ENCODE measurements at places on chromosomes 1 and 21.

DNA sequence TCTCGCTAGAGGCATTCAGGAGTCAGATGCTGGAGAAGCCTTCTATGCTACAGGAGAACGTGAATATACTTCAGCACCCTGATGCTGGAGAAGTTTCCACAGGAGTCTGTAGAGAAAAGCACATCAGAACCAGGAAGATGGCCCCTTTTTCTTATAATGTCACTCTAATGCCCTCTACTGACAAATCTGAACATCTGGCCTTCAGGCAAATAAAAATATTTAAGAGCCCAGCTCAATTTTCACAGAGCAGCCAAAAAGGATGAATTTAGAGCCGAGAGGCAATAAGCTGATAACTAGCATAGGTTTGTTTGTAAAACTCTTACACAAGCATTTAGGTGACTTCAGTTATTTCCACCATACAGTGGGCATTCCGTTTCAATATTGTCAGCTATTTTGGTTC, 3.8 kb upstream of the RRP15 start:
- DNase-seq = no peak

DNA sequence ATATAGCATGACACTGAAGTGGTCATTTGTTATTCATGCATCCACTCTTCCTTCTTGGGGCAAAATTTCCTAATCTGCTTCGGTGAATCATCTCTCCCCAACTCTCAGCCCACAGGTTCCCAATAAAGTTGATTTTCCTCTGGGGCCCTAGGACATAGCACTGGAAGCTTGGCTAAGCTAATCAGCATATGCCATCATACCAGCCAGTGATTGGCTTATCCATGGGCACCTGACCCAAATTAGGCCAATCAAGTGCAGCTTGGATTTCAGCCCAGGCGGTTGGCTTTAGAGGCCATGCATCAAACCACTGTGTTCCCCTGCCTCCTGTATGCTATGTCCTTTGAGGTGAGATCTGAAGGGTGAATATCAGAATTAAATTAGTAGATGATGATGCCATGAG, 58.9 kb downstream of the C1orf94 start:
- DNase-seq = no peak

- DNase-seq = no peak
These were observed 5.4 kb upstream of the SUMO3 start for GRCh38 chr21:44823179-44823660.

DNA sequence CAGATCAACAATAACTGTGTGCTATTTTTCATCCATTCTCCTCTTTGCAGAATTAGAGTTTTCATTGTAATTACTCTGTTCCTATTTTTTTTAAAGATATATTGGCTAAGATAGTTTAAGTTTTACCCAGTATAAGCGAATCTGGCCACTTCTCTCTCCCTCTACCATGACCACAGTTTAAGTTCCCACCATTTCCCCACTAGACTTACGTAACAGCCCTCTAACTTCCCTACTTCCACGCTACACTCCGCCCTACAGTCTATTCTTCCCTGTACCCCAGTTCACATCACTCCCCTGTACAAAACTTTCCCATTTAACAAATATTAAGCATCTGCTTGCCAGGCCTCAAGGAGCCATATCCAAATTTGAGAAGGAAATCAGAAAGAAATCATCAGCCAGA, 16.5 kb downstream of the CTSK start:
- no peak for DNase-seq

DNA sequence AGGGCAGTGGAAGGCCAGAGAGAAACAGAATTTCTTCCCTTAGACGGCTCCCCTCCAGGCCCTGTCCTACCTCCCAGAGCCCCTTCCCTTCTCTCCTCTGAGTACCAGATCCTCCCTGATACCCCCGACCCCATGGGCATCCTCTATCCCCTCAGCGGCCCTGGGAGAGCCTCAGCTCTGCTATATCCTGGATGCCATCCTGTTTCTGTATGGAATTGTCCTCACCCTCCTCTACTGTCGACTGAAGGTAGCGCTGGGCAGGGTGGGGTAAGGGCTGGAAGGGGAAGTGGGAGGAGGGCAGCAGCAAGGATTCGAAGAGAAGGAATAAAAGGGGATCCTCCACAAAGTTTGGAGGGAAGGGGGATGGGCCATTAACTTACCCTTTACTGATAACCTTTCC, 2.7 kb downstream of the FCER1G start:
- no peak for DNase-seq

DNA sequence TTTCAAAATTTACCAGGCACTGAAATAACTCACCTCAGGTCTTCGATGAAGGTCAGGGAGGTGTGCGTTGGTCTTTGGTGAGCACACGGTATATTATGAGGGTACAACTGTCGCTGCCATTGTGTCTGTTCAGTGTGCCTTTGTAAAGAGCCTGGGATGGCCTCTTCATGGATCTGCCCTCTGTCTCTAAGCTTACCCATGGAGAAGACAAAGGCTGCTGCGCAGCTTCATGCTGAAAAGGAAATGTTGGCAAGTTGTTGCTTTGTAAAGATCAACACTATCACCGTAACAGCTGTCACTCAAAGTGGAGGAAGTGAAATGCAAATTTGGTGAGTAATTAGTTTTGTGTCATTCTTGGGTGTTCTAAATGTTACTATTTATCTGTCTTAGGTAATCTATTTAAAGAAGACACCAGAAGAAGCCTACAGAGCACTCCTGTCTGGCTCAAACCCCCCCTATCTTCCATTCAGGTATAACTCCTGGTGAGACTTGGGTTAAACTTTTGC, 71.6 kb downstream of the CDC14A start:
- DNase-seq = no peak

GRCh38 chr1:41618066-41618825, 133.8 kb upstream of the EDN2 start:
- DNase-seq = peak; percentile 81

DNA sequence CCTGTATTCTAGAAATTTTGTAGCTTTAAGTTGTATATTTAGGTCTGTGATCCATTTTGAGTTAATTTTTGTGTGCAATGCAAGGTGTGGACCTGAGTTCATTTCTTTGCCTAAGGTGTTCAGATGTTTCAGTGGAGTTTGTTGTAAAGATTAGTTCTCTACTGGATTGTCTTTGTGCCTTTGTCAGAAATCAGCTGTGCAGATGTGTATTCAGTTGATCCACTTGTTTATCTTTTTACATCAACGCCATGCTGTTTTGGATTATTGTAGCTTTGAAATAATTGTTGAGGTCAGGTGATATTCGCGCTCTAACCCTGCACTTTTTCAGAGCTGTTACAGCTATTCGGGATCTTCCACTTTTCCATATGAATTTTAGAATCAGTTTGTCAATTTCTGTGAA, 32.8 kb downstream of the SKI start:
- DNase-seq = no peak

DNA sequence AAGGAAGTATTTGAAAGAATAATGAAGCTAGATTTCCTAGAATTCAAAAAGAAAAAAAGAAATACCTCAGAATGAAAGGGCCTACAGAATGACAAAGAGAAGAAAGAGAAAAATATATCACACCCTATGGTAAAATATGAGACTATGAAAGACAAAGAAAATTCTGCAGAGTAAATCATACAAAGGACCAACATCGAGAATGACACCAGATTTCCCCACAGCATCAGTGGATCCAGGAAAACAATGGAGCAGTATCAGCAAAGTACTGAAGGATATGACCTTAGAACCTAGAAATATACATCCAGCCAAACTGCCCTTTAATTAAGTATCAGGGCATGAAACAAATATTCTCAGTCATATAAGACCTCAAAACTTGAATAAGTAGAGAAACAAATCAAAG, 21.2 kb upstream of the IFNAR2 start:
- no peak for DNase-seq

- DNase-seq = no peak
These were observed 522.9 kb downstream of the LRRIQ3 start for GRCh38 chr1:73674945-73675561.

- DNase-seq = no peak
These were observed 18.5 kb upstream of the C1orf21 start for GRCh38 chr1:184368354-184368753.

DNA sequence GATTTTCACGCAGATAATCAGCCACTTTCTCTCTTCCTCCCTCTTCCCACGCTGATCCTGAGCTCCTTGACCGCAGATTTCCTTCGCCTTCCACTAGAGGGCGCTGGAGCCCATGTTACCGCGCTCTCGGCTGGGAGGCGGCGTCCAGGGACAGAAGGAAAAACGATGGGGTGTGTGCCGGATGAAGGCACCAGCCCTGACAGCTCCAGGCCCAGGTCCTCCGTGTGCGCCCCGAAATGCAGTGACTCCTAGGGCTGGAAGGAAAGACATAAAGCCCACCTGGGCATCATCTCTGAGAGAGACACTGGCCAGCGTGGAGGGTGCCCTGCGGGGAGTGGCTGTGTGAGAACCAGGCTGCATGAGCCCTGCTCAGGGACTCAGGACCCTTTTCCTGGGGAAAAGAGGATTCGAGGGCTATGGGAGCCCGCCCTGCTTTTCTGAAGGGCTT, 44.9 kb upstream of the CYP2J2 start:
- peak; percentile 78 for DNase-seq

DNA sequence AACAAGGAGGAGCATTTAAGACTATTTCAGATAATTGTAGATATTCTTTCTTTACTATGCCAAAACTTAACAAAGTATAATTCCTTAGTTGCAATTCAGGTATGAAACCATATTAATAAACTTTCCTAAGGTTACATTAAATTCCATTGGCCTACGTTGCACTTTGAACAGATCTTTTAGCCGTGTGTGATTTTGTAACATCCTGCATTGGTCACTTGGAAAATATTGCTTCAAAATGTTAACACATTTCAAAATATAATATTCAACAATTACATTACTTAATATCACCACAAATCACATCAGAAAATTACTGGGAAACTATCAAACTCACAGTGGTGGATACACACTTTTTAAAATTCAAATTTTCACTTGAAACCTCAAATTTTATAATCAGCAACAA, 20.2 kb downstream of the ETS2 start:
- DNase-seq = no peak

DNA sequence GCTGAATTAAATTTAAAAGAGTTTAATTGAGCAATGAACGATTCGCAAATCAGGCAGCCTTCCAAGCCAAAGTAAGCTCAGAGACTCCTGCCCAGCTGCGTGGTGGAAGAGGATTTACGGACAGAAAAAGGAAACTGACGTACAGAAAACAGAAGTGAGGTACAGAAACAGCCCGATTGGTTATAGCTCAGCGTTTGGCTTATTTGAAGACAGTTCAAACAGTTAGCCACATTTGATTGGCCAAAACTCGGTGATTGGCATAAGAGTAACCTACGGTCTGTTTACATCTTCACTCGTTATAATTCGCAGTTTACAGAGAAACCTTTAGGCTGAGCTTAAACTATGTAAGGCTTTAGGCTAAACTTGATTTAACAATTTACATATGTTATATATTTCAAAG, 46.9 kb downstream of the CR1L start:
- DNase-seq = no peak

- no peak for DNase-seq
These were observed 17.6 kb upstream of the TNFRSF1B start for GRCh38 chr1:12148958-12149790.

DNA sequence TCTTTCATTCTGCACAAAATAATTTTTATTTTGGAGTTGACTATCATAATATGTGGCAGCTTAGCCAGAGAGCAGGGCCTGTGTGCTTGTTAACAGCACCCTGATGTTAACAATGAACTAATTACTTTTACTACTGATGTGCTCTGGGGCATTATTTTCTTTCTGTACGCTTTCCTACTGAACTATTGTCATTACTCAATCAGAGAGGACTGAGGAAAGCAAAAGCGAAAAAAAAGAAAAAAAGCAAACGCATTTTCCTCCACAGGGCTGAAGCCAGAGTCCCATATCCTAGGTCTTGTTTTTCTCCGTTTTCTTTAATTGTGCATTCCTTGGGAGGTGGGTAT, 221.2 kb downstream of the TTLL7 start:
- DNase-seq = no peak

DNA sequence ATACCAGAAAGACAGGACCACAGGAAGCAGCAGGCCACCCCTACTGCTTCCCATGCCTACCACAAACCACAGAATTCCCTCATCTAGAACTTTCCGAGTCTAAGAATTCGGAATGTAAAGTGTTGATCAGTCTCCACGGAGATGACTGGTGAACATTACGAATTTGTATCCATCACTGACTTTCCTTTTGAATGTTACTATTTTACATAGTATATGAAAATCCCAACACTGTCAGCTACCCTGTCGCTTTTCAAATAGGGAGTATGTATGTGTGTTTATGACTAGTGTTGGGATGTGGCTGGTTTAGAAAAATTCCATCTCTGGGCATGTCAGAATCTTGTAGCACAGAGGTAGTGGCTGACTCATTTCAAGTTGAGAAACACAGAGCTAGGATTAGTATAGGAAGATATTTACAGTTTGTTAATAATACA, 118.2 kb downstream of the COQ8A start:
- DNase-seq = no peak

GRCh38 chr1:191869790-191870312, 288.4 kb upstream of the RGS18 start:
- DNase-seq = no peak

- DNase-seq = peak; percentile 49
These were observed 2.8 kb upstream of the ZC3H12A start for GRCh38 chr1:37471345-37472231.

DNA sequence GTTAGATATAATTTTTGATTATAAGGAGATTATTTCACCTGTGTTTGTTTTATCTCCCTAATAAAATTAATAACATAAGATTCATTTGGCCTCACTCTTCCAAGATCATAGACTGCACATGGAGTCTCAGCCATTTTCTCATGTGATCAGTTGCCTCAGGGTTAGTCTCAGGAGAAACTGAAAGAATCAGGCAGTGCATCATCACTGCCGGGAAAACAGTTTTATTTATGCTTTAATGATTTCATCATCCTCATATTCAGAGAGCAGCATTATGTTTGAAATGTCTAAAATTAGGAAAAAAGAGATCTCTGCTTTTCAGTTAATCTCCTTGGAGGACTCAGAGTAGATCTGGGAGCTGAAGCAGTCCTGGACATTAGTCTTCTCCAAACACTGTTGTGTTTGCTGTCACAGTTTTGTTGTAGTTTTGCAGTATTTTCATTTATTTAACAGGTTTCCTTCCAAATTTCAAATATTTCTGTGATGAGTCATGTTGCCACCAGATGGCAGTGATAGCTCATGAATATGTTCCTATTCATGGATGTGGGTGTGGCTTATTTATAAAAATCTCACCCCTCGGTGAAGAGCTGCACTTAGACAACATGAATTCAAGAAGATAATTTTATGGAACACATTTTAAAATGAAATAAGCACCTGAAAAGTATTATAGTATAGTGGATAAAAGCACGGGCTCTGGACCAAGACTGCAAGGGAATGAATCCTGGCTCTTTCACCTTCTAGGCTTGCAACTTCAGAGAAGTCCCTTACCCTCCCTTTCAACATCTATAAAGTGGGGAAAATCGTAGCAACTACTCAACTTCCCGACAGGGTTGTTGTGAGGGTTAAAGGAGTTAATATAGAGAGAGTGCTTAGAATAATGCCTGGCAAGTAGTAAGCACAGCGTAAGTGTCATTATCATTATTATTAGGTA, 31.2 kb downstream of the CHD1L start:
- DNase-seq = no peak

GRCh38 chr21:36602735-36603134, 96.2 kb upstream of the SIM2 start:
- DNase-seq = no peak

- DNase-seq = no peak
These were observed 97.9 kb downstream of the DISP1 start for GRCh38 chr1:222912730-222913129.

GRCh38 chr1:47262787-47263413, 30.9 kb upstream of the TAL1 start:
- no peak for DNase-seq

GRCh38 chr1:174160109-174160473, 771 bp downstream of the RABGAP1L start:
- peak; percentile 43 for DNase-seq

Measured in nucleus accumbens (tissue), 56 donors.